ENCODE measurements at places on chromosomes 4 and X.

DNA sequence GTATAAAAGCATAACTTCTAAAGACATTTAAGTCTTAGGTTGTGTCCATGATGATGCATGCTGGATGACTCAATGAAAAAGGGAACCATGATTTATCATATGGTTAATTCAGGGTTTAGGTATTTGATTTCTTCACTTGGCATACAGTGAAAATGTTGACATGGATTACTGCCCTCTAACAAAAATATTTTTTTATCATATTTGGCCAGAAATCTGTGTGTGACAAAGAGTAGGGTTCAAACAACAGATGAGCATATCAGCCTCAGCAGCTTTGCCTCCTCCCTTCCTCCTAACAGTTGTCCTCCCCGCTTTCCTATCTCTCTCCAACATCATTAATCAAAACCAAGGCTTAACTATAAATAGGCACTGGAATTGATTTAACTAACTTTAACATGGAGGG lies 46.3 kb downstream of the ARHGAP6 start:
- no peak for DNase-seq

- DNase-seq = no peak
Measured at GRCh38 chrX:85992811-85993229, 54.5 kb downstream of the CHM start.

DNA sequence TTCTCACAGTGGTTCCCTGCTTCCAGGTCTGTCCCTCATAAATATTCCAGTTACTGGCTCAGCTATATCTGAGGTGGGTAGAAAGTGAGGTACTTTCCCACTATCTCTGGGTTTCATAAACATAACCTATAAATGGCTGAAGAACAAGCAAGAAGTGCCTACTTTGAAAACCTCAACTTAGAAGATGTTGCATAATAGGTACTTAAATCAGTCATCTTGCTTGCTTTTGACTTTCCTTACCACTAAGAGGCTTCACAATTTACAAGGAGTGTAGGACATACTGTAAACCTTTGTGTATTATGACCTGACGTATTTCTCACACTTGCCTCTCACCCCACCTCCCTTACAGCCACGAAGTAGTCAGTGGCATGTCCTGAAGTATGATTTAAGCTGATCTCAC lies 145.9 kb downstream of the PCDH19 start:
- no peak for DNase-seq

DNA sequence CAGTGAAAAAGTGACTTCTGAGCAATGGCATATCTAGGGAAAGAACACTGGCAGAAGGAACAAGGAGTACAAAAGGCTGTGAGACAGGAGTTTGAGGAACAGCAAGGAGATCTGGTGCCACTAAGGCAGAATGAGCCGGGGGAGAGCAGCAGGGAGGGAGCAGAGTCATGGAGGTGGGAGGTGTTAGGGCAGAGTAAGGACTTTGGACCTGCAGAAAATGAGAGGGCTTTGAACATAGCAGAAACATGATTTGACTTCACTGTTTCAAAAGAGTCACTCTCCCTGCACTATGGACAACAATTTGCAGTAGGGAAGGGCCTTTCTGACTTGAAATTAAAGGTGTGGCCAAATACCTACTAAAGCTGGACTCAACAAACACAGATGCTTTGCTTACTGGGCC lies 356.2 kb downstream of the ADGRL3 start:
- DNase-seq = no peak

- no peak for DNase-seq
Measured at GRCh38 chrX:5971300-5971699, 257.4 kb downstream of the NLGN4X start.

DNA sequence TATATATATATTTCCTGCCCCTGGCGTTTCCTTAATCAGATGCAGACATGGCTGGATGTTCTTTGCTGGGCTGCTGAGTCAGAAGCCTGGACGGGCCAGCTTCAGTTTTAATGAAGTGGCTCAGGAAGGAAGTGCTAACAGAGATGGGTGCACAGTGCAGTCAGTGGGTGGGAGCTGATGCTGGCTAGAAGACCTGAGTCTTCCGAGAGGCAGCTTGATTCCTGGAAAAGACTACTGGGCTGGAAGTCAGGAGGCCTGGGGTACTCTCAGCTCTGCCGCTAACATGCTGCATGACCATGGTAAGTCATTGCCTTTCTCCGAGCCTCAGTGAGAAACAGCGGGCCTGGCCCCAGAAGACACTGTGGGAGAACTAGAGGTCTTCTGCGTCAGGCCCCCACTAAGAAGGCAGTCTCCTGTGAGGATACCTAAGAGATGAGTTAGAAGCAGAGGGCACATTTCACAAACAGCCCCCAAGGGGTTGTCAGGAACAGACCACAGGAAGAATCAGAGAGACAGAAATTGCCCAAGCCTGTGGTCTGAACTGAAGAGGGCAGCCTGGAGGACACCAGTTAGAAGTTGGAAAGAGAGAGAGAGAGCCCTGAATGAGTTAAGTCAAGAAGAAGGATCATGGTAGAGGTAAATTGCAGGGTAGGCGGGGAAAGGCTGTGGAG lies 8.3 kb upstream of the CD40LG start:
- no peak for DNase-seq

DNA sequence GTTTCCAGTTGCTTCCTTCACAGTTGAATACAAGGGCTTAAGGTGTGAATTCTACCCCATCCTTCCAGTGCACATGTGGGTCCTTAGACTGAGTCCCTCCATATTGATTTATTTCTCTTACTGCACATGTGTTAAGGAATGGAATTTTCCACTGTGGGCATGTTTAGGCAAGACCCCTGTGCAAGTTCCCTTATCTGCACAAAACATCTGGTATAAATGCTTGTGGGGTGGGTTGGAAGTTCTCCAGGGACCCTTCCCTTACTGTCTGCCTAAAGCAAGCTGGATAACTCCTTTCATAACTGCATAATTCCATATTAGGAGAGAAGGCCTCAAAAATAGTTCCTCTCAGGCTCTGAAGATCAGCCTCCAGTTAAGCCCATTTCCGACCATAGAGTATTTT lies 570.9 kb downstream of the ADGRL3 start:
- no peak for DNase-seq

DNA sequence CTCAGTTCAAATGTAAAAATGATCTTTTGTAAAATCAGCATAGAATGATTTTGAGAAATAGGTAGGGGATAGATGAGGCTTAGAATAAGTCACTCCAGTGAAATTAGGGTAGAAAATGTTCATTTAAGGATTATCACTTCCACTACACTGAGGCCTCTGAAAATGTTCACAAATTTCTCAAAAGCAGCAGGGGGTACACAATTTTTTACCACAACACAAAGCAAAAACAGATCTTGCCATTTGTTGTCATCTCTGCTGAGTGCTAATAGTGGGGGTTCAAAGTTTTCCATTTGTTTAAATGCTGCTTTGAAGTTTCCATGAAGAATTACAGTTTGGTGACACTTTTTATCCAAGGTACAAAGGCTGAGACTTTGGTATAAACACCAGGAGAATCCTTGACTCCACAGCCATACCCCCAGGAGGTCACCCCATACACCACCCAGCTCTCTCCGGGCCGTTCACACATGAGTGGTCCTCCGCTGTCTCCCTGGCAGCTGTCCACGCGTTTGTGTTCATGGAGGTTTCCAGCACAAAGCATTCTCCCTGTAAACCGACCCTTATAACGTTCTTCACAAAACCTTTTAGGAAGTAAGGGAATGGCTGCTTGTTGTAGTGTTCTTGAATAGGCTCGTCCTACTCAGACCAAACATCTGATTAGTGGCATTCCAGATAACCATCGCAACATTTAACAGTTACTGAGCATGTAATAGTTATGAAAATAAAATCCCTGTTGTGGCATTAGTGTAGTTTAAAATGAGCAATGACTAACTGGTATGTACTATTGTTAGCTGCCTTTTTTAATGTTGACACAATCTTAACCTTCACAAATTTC lies 71.0 kb downstream of the PRSS12 start:
- DNase-seq = no peak
